ENCODE measurements at places on chromosomes 2 and 18. TPM values are rescaled to one million over a fixed set of nuclear protein-coding genes. Genes with fewer than 3 reads are reported as not detected.

- H3K4me3 ChIP-seq, result no peak overlapping the region
- DNase-seq, result no peak
- no peaks in the 10 kb centered on the region for H3K27me3 ChIP-seq
- H3K4me1 ChIP-seq, result no peaks in the 10 kb centered on the region
Measured at GRCh38 chr18:1124495-1124894, 219.8 kb downstream of the ADCYAP1 start.

GRCh38 chr2:32715391-32715841 lies 87.6 kb downstream of the TTC27 start:
- peaks cover 27% of the 10 kb centered on the region for H3K36me3 ChIP-seq
- DNase-seq, result no peak
- H3K4me1 ChIP-seq, result peaks cover 8% of the 10 kb centered on the region
- no peaks in the 10 kb centered on the region for H3K27me3 ChIP-seq
- no peak overlapping the region for H3K27ac ChIP-seq

DNA sequence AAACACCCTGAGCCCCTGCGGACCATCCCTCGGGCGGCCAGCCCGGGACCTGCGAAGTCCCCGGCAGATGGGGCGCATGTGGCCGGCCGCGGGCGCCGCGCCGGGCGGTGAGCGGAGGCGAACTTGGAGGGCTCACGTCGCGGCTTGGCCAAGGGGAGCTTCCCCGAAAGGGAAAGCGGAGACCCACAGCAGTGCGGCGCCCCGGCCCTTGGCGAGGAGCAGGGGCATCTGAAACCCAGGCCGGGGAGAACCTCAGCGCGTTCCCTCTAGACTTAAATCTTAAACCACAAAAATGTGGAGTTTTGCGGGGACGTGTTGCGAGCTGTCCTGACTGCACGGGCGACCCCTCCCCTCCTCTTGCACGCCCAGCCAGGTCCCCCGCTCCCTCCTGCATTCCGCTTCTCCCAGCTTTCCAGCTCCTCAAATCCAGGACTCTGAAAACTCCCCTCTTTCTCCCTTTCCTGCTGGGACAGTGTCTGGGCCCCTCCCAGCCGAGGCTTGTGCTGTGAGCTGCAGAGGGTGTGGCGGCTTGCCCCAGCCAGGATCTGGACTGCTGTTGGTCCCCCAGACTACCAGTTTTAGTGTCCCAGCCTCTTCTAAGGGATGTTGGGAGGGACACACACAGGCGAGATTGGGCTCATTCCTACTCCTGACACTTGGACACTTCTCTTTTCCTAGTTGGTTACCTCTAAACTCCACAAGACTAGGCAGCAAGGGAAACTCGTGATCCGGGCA lies 1.3 kb downstream of the FMNL2 start:
- peaks cover 48% of the 10 kb centered on the region for H3K27me3 ChIP-seq
- H3K36me3 ChIP-seq, result no peaks in the 10 kb centered on the region
- peak overlapping the region; percentile 64 for H3K4me3 ChIP-seq
- DNase-seq, result no peak

DNA sequence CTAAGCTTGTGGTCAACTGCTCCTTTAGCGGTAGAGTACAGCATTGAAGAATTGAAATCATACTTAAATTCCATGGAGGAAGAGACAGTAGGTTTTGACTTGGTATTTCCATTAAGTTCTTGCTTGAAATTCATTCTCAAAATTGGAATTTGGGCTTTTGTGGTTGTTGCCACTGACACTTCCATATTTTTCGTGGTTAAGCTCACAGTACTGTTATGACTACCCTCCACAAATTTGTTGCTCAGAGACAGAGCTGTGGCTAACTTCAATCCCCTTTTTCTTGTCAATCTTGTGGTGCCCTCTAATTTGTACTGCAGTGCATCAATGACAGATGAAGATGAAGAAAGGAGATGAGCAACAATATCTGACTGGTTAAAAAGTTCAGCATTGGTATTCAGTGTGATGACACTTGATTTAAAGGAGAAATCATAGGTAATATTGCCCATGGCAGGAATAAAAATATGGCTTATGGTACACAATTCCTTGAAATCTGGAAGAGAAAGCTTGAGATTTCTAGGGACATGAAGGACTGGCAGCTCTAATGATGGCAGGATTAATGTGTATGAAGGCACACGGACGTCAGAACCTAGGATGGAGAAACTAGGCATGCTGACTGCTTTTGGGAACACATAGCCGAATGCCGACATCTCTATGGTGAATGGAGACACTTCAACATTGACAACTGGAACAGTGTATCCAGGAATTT lies 37.3 kb downstream of the APOB start:
- no peak overlapping the region for H3K27ac ChIP-seq
- peaks cover 4% of the 10 kb centered on the region for H3K27me3 ChIP-seq
- no peak overlapping the region for H3K4me3 ChIP-seq
- H3K36me3 ChIP-seq, result no peaks in the 10 kb centered on the region

DNA sequence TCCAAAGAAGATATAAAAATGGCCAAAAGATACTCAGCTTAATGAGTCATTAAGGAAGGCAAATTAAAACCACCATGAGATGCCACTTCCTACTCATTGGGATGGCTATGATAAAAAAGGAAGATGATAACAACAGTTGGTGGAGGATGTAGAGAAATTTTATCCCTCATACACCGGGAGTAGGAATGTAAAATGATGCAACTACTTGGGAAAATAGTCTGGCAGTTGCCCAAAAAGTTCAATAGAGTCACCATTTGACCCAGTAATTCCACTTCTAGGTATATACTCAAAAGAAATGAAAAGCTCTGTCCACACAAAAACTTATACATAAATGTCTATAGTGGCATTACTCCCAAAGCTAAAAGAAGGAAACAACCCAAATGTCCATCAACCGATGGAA lies 10.1 kb upstream of the SULT1C2 start:
- no peaks in the 10 kb centered on the region for H3K4me1 ChIP-seq
- no peak overlapping the region for H3K4me3 ChIP-seq
- no peak for DNase-seq

DNA sequence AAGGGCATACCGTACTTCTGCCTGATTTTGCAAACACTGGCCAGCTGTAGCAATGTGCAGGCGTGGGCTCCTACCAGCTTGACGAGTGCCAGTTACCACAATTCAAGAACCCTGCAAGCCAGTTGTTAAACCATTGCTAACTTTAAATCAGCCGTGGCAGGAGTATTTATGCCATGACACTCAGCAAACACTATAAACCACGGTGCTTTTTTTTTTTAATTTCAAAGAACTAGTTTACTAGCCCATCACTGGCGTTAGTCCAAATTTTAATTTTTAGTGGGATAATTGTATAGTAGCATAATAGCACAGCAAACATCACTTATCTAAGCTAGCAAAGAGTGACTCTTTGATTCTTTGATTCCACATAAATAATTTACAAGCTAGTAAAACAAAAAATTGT lies 111.1 kb downstream of the COL4A4 start:
- no peak overlapping the region for H3K27ac ChIP-seq
- no peak overlapping the region for H3K4me3 ChIP-seq
- no peaks in the 10 kb centered on the region for H3K4me1 ChIP-seq
- no peaks in the 10 kb centered on the region for H3K27me3 ChIP-seq
- no peak for DNase-seq

DNA sequence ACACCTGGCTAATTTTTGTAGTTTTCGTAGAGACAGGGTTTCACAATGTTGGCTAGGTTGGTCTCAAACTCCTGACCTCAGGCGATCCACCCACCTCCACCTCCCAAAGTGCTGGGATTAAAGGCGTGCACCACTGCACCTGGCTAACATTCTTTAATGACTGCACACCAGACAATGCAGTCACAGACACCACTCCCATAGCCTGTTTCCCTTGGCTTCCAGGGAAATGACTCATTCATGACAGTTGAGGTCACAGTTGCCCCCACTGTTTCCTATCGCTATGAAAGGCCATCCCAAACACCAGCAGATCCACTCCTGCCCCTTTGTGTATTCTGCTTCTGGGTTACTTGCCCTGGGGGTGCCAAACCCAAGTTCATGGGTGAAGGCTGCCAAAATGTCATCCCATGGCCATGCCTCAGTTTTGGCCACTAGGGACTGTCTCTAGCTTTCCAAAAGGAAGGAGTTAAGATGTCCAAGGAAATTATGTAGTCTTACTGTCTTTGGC lies 8.7 kb downstream of the CHMP1B start:
- peaks cover 8% of the 10 kb centered on the region for H3K4me1 ChIP-seq
- no peak overlapping the region for H3K4me3 ChIP-seq
- peaks cover 5% of the 10 kb centered on the region for H3K27me3 ChIP-seq
- no peak overlapping the region for H3K27ac ChIP-seq

DNA sequence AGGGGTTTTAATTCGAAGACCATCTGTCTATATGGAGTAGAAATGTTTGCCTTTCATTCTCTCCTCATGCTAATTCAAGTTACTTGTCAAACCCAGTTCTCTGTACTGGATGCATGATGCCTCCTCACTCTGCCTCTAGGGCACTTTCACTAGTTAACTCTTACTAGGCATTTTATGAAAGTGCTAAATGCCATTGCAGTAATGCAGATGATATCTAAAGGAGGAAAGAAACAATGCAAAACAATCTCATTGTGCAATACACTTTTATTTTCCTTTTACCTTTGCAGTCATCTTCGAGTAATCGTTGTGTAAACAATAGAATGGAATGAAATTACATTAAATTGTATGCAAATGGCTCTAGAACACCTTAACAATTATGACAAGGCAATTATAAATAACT lies 293.6 kb downstream of the STK39 start:
- no peaks in the 10 kb centered on the region for H3K27me3 ChIP-seq
- H3K27ac ChIP-seq, result no peak overlapping the region
- no peak for DNase-seq
- H3K4me1 ChIP-seq, result no peaks in the 10 kb centered on the region

GRCh38 chr2:29606104-29607037 lies 315.0 kb downstream of the ALK start:
- no peaks in the 10 kb centered on the region for H3K27me3 ChIP-seq
- peaks cover 3% of the 10 kb centered on the region for H3K4me1 ChIP-seq
- no peak for DNase-seq
- H3K36me3 ChIP-seq, result no peaks in the 10 kb centered on the region

- DNase-seq, result no peak
- H3K27me3 ChIP-seq, result no peaks in the 10 kb centered on the region
- no peaks in the 10 kb centered on the region for H3K36me3 ChIP-seq
- H3K4me1 ChIP-seq, result no peaks in the 10 kb centered on the region
Measured at GRCh38 chr2:2743164-2743571, 412.1 kb upstream of the MYT1L start.

GRCh38 chr2:173238385-173238784 lies 116.3 kb upstream of the CDCA7 start:
- H3K4me1 ChIP-seq, result peaks cover 16% of the 10 kb centered on the region
- H3K27ac ChIP-seq, result no peak overlapping the region
- DNase-seq, result no peak
- peaks cover 5% of the 10 kb centered on the region for H3K27me3 ChIP-seq

DNA sequence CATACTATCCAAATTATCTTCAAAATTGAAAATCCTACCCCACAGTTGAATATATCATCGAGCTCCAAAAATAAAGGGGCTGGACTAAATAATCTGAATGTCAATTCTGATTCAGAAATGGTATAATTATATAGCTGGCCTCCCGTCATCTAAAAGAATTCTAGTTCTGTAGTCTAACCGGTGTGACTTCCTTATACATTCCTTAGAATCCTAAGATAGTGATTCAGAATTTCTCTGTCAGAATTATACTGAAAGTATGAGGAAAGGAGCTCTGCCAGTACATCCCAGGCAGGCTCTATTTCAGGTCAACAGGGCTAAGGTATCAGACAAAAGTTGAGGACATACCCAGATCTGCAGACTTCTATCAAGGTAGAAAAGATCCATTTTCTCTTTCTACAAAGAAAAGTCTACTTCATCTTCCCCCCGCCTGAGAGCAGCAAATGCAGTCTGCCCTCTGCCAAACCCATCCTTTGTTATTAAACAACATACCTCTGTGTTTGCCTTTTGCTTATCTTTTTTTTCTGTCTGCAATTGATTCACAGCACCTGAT lies 128.5 kb downstream of the METTL4 start:
- no peaks in the 10 kb centered on the region for H3K36me3 ChIP-seq
- H3K27me3 ChIP-seq, result peaks cover 1% of the 10 kb centered on the region
- H3K4me3 ChIP-seq, result no peak overlapping the region
- H3K4me1 ChIP-seq, result no peaks in the 10 kb centered on the region
- H3K27ac ChIP-seq, result no peak overlapping the region
- DNase-seq, result no peak

DNA sequence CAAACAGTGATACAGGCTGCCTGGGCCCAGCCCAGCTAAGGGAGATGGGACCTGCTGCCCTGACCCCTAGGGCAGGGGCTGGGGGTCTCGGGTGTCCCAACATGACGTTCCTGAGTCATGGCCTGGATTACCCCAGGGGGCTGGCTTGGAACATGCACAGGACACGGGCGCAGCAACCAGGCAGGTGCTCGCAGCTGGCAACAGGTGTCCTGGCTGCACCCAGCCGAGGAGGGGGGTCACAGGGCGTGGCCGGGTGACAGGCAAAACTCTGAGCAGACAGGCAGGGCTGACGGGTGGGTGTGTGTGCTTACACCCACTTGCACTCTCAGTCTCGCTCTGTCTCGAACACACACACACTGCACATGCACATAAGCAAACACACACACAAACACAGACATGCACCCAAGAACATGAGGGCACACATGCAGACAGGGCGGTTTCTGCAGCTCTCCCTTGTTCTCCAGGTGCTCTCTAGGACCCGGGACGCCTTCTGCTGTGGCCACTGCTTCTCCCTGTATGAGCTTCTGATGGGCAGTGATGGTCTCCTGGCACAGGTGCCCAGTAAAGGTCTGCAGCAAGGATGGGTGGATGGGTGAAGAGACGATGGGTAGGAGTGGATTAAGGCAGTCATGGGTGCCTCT lies 33.7 kb upstream of the TAF1B start:
- H3K4me1 ChIP-seq, result peaks cover 17% of the 10 kb centered on the region
- H3K36me3 ChIP-seq, result no peaks in the 10 kb centered on the region
- H3K4me3 ChIP-seq, result no peak overlapping the region
- no peak for DNase-seq

DNA sequence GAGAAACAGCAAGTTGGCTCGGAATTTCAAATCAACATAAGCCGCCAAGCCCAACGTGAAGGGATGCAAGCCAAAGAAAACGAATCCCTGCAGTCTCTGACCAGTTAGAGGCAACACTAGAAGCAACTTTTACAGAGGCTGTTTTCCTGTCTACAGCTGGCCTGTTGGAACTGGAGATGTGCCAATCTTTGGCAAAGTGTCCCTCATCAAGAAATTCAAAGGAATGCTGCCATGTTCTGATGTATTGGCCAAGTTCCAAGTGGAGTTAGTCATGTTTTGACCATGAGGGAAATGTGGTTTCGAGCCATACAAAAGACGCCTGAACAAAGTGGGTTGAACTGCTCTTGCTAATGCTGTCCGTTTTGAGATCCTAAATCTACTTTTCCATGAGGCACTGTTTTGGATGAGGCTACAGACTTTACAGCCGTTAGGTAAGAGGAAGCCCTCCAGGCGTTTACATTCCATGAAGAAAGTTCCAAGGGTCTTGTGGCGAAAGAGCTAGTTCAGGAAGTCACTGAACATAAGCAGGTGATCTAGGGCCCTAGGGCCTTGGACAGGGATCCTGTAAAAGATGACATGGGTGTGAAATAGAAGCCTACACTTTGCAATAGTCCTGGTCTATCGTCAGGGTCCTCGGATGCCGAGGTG lies 140.7 kb upstream of the PXDN start:
- H3K36me3 ChIP-seq, result no peaks in the 10 kb centered on the region
- H3K27me3 ChIP-seq, result peaks cover 8% of the 10 kb centered on the region
- H3K4me3 ChIP-seq, result no peak overlapping the region
- no peak for DNase-seq

TEX44 gene
- total RNA-seq, result not detected

RAPGEF4 gene
- 0.23 TPM for total RNA-seq

ASB18 gene
- total RNA-seq, result not detected

OLA1 gene
- total RNA-seq, result 63.5 TPM

CD302 gene
- total RNA-seq, result 0.50 TPM

VSNL1 gene
- total RNA-seq, result not detected

LYG2 gene
- total RNA-seq, result not detected

TUBA3D gene
- not detected for total RNA-seq

CKAP2L gene
- total RNA-seq, result 63.3 TPM

MYL1 gene
- not detected for total RNA-seq
